ENCODE measurements at places on chromosomes 2 and 18.

GRCh38 chr2:183348492-183348891 lies 224.2 kb downstream of the NUP35 start:
- no peak for DNase-seq

GRCh38 chr18:54916507-54916906 lies 42.8 kb downstream of the CCDC68 start:
- DNase-seq = no peak

- no peak for DNase-seq
Observed at GRCh38 chr2:149666809-149667320, 79.3 kb upstream of the MMADHC start.

GRCh38 chr2:119696494-119697030 lies 17.6 kb downstream of the TMEM177 start:
- DNase-seq = no peak

DNA sequence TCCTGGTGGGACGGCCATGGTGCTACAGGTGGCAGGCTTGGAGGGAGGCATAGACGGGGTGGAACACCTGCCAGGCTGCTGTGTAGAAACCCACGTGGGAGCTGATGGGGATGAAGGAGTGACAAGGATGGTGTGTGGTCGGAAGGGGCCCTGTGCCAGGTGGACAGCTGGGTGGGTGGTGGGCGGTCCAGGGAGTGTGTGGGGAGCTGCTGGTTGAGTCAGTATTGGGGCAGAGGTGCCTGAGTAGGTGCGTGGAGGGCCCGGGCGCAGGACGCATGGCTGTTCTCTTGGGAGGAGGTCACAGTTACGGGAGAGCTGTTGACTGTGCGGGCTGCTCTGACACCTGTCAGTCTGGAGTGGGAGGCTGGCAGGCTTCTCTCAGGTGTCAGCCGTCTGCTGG lies 12.6 kb upstream of the D2HGDH start:
- DNase-seq = no peak

GRCh38 chr2:206993964-206994363 lies 54.6 kb downstream of the CPO start:
- peak; percentile 78 for DNase-seq

- DNase-seq = no peak
Observed at GRCh38 chr18:45399643-45400042, 215.6 kb upstream of the SLC14A2 start.

DNA sequence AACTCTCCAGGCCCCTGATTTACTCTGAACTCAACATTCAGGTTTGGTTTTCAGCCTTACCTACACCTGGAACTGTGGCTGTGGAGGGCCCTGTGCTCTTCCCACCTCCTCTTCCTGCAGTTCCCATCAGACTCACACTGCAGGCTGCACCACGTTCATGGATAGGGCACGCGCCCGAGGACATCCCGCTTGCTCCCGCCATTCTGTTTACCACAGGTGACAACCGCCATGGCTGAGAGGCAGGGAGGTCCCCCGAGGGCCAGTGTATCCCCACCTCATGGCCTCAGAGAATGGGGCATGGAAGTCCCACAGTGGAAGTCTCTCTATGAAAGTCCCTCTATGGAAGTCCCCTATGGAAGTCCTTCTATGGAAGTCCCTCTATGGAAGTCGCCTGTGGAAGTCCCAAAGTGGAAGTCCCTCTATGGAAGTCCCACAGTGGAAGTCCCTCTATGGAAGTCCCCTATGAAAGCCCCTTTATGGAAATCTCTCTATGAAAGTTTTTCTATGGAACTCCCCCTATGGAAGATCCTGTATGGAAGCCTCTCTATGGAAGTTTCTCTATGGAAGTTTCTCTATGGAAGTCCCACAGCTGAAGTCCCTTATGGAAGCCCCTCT lies 358.4 kb upstream of the SALL3 start:
- DNase-seq = no peak

DNA sequence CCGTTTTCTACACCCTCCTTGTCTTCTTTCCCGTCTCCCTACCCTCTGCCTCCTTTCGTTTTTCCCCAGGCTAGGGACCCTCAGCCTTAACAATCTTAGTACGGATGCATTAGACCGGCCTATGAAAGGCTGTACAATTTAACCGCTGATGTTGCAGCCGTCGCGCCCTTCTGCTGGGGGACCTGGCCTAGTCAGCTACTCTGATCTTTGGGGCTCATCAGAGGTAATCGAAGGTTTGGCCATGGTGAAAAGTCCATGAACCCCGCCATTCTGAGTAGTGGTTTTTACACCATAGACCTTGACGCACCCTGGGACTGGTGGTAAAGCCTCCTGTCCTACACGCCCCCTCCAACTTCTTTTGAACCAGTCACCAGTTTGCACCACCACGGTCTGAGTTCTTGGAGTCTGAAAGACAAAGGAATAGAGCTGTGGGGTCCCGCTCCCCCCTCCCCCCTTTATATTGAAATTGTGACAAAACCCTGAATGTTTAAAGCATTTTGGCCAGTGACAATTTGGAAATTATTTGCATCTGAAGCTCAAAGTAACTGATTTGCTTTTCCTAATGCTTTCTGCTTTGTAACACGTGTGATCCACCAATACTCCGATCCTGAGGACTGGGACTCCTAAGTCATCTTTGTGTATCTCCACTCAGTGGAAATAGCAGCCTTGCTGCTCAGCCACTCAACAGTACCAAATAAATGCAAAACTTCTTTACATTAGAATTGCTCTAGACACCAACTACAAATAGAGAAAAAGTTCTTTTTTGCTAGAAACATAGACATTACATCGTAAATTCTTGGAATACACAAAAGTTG lies 642 bp upstream of the SRSF7 start:
- no peak for DNase-seq

DNA sequence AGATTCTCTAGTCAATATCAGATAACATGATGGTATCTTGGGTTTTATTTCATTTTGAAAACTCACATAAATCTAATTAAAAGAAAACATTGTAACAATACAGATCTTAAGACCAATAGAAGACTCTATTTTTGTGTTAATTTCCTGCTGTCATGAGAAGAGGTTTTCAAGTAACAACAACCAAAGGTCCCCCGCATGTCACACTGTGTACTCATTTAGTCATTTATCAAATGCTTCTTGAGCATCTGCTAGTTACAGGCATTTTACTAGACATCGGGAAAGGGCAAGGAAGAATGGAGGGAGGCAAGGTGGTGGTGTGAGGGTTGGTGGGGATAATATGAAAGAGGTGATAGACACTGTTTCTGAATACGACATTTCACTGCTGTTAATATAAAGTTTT lies 77.7 kb upstream of the CHRNA1 start:
- DNase-seq = no peak
